ENCODE measurements at places on chromosomes 5 and 9.

GRCh38 chr5:140827704-140828361 is at the start of gene PCDHA6:
TSS of gene PCDHA6 (plus strand) at chr5:140827960. CDS start at chr5:140828092, 132 bp downstream.
- DNase-seq, result no peak

GRCh38 chr5:1208743-1209488 is 7.5 kb downstream of the SLC6A19 start:
- DNase-seq, result no peak

- DNase-seq, result no peak
These were observed 20.0 kb downstream of the MTRR start for GRCh38 chr5:7888901-7889300.

DNA sequence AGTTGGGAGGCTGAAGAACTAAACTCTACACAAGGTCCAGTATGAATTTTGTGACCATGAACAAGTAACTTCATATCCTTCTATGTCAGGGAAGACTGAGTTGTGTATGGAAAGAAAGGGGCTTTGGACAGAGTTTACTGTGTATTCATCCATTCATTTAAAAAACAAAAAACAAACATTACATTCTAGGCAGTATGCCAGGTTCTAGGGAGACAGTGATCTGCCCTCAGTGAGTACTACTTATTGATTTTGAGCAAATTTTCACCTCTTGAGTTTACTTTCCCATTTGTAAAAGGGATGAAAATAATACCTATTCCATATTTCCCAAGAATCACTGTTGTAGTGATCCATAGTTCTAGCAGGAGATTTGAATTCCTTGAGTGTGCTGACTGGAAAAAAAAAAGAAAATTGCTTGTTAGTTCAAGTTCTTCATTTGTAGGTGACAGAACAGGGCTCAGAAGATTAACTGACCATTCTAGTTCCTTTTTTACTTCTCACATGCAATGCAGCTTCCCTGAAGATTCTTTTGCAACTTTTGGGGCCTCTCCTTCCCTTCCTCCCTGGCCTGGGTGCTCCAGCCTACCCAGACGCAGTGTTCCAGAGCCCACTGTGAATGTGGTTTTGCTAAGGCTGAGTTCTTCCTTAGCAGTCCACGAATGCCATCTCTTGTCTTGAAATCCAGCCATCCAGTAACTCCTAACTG is 2.6 kb upstream of the GAPVD1 start:
- DNase-seq, result no peak

DNA sequence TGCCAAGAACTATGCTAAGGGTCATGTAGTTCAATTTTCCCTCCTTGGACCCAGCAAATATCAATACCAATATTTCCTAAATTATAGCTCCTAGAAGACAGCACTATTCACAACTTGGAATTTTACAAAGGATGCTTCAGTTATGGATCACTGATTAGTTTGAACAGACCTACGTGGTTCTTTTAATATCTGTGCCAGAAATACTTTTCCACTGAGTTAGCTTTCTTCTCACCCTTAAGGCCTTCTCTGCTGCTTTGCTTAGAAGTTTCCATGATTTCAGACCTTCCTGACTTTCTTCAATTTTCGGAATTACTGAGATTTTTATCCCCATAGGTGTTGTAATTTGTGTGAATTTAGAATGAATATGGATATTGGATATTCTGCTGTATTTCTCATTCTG is 380.4 kb downstream of the PSAT1 start:
- DNase-seq, result no peak

- no peak for DNase-seq
These were observed 130.9 kb downstream of the COX7C start for GRCh38 chr5:86748538-86749105.

- DNase-seq, result no peak
These were observed 128.6 kb upstream of the GRHPR start for GRCh38 chr9:37293664-37294524.

DNA sequence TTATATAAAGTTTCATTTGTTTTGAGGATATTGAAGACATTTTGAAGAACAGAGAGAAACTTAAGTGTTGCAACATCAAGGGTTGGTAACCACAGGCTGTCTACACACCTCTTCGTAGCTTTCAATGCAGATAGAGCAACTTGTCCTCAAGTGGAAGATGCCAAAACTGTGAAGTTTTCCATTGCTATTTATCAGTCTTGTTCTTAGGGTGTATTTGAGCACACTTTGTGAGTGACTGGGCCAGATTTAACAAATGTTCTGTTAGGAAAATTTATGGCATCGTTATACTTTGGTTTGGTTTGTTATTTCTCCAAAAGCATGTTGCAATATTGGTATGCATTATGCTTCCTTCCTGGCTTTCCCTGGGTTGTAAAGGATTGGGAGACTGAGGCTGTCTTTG is 31.6 kb downstream of the NNT start:
- DNase-seq, result no peak

DNA sequence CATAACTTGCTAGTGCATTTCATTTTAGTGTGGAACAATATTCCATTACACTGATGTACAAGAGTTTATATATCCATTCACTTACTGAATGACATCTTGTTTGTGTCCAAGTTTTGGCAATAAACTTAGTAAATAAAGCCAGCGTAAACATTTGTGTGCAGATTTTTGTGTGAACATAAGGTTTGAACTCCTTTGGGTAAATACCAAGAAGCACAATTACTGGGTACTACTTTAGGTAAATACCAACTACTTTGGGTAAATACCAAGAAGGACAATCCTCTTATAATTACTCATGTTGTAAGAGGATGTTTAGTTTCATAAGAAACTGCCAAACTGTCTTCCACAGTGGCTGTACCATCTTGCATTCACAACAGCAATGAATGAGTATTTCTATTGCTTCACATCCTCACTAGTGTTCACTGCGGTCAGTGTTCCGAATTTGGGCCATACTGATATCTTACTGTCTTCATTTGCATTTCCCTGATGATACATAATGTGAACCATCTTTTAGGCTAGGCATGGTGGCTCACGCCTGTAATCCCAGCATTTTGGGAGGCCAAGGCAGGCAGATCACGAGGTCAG is 2.3 kb upstream of the SYK start:
- no peak for DNase-seq

- DNase-seq, result no peak
These were observed 65.8 kb downstream of the SETX start for GRCh38 chr9:132288966-132289365.

DNA sequence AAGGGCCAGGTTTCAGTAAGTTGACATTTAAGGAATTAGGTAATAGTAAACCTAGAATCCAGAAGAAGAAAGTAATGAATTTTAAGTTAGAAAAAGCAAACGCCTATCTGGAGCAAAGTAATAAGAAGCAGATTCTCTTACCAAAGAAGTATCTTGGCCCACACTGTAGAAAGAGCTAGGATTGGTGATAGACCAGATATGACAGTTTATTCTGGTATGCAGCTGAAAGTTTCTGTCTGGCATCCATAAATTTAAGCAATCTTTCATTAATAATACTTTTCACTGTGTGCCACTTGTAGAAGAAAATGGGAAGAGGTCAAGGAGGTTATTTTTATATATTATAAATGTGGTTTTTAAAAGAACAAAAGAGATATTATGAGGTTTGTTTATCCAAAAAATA is 3.0 kb downstream of the RECK start:
- no peak for DNase-seq

- no peak for DNase-seq
These were observed 84.5 kb downstream of the RFX3 start for GRCh38 chr9:3441197-3441816.

DNA sequence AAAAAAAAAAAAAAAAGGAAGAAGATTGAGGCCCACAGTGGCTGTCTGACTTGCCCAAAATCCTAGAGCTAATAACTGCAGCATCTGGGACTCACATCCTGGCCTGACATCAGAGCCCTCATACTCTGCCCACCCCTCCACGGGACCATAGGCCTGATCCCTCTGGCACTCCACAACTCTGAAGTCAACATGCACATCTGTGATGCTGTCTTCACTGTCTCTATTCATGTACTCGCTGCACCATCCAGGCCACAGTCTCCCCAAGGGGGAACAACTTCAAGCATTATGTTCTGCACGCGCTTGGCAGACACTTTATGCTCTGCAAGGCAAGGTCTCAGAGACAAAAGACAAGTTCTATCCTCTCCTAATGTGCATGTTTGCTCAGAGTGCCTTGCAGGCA is 158.2 kb downstream of the SPOCK1 start:
- DNase-seq, result no peak

DNA sequence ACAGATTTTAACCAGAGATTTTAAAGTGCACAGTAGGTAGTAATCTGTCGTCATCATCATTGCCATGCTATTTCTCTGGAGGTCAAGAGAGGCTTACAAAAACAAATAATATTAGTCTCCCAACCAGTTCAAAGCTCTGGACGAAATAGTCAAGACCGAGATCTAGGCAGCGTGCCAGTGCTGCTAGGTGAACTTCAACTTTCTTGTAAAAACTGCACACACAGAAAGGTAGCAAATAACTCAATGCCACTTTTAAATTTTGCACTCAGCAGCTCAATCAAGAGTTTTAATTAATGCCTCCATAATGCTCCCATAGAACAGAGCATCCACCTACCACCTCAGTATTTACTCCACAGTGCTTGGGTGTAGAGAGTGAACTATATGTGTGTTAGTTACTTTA is 656.8 kb downstream of the IRX1 start:
- no peak for DNase-seq

DNA sequence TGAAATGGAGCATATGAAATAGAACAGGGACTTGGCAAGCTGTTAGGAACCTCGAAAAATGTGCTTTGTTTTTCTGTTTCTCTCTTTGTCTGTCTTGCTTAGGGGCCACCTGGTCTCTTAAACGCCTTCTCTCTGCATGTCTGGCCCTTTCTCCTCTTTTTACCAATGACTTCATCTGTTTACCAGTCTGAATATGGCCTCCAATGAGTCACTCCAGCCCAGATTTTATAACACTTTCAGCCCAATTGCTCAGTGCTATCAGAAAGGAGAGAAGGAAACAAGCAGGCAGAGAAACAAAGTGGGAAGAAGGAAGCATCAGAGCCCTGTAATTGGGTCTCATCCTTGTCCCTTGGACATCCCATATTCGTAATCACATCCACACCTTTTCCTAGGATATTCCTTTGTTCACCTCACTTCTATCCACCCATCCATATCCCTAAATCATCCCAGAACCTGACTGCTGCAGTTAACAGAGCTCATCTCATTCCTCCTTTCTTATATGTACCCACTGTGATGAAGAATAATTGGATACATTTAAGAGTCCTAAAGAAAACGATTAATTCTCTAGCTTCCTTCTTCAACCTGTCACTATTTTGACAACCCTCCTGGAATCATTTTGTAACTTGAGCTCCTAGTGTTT is 151.8 kb upstream of the GPR151 start:
- DNase-seq, result no peak

GRCh38 chr9:133638711-133639110 is 2.5 kb downstream of the DBH start:
- DNase-seq, result no peak

GRCh38 chr9:38489057-38489456 is 64.8 kb upstream of the IGFBPL1 start:
- DNase-seq, result no peak

DNA sequence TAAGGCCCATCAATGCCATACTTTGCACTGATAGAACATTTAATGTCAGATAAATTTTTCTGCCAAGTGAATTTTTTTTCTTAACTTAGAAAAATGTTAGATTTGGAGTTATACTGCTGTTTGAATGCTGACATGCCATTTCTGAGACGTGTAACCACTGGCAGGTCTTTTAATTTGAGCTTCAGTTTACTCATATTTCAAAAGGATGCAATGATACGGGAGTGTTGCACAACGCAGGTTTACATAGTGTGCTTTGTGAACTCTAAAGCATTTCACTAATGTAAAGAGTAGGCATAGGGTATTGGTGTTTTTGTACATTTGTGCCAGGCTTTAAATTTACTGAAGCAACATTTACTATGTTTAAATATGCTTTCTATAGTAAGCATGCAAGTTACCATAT is 4.2 kb downstream of the ZBTB43 start:
- DNase-seq, result no peak

GRCh38 chr5:111165058-111165457 is 59.1 kb upstream of the CAMK4 start:
- no peak for DNase-seq

DNA sequence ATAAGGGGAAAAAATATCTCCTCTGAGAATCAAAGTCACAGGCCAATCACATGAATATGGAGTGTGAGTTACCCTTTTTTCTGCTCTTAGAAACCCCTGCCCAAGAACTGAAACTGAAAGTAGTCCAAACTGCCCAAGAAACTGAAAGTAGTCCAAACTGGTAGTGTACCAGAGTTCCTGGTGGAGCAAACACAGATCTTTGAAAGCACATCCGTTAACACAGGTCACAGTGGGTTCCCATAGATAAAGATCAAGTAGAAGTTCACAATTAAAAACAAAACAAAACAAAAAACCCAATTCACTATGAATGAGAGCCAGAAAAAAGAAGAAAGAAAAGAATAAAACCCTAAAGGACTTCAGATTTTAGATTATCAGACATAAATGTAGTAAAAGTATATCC is 332.4 kb upstream of the EFNA5 start:
- no peak for DNase-seq

DNA sequence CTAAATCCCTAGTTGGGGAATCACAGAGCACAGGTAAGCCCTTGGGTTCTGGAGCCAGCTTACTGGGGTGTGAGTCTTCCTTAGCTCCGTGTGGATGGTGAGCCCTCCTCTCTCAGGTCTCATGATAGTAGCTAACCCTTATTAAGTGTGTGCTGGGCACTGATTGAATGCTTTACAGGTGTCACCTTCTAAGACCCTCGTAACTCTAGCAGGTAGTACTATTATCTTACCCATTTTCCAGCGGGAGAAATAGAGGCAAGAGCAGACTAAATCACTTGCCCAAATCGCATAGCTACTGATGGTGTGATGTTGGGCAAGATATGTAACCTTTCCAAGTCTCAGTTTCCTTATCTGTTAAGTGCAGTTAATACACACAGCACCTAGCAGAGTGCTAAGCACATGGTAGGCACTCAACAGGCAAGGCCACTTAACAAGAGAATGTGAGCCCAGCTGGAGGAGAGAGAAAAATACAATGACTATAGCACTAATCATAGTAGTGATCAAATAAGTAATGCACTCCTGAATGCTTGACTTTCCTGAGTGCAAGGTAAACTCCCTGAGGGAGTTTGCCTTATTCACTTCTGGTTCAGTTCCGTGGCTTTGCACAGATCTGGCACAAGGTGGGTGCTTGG is at the start of gene DCANP1:
DCANP1 (minus strand) TSS at position 51 of the 632 bp plus-strand sequence. CDS start 240 bp downstream, outside the sequence.
- DNase-seq, result no peak

GRCh38 chr9:89048616-89049015 is 57.3 kb downstream of the S1PR3 start:
- DNase-seq, result no peak

DNA sequence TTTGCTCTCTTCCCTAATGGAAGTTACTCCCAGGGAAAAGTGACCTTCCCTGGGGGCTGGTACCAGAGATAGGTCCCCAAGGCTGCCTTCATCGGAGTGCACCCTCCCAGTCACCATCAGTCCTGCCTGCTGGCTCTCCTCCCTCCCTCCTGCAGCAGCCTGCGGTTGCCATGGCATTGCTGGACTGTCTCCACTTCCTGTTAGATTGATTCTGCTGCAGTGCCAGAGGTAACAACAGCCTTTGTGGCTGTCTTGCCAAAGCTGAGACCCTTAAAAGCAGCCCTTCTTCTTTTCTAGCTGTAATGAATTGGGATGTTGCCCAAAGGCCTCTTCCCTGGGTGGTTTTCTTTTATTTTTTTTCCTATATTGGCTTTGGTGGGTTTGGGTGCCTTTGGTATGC is 78.1 kb upstream of the PRLR start:
- no peak for DNase-seq
